ENCODE measurements at places on chromosomes 5 and 9.

DNA sequence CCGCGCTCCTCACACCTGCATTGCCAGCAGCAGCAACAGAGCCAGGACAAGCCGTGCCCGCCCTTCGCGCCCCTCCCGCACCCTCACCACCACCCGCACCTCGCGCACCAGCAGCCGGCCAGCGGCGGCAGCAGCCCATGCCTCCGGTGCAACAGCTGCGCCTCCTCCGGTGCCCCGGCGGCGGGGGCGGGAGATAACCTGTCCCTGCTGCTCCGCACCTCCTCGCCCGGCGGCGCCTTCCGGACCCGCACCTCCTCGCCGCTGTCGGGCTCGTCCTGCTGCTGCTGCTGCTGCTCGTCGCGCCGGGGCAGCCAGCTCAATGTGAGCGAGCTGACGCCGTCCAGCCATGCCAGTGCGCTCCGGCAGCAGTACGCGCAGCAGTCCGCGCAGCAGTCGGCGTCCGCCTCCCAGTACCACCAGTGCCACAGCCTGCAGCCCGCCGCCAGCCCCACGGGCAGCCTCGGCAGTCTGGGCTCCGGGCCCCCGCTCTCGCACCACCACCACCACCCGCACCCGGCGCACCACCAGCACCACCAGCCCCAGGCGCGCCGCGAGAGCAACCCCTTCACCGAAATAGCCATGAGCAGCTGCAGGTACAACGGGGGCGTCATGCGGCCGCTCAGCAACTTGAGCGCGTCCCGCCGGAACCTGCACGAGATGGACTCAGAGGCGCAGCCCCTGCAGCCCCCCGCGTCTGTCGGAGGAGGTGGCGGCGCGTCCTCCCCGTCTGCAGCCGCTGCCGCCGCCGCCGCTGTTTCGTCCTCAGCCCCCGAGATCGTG is 517 bp downstream of the KCNN2 start:
- DNase-seq = no peak

DNA sequence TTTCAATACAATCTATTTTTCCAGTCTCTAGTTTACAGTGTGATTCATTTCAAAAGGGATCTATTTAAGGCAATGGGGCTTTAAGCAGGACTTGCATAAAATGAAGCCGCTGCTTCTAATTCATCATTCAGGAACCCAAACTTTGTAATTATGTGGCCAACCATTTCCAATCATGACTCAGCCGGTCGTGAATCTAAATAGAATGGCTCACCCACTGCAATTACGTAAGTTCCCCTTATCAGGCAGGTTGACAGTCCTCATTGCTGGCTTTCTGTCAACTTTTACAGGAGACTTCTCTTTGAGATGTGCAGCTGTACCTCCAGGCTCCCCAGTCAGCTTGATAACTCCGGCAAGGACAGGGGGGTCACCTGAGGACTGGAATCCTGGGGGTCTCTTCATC is 152.8 kb upstream of the DAP start:
- peak; percentile 85 for DNase-seq

DNA sequence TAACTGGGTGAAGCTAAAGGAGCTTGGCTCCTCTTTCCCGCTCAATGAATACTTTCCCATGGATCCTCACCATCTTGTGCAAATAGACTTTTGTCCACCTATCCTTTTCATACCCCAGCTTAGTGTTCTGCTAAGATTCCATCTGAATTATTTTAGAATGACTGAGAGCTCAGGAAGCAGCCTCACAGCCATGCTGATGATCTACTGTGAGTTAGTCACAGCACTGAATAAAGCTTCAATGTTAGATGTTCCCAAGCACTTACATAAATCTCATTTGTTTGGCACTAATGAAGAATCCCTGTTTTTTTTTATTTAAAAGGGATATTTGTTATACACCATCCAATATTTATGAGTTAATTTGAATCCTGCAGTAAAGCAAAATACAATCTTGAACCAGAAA is 317.6 kb upstream of the TRPC7 start:
- no peak for DNase-seq

DNA sequence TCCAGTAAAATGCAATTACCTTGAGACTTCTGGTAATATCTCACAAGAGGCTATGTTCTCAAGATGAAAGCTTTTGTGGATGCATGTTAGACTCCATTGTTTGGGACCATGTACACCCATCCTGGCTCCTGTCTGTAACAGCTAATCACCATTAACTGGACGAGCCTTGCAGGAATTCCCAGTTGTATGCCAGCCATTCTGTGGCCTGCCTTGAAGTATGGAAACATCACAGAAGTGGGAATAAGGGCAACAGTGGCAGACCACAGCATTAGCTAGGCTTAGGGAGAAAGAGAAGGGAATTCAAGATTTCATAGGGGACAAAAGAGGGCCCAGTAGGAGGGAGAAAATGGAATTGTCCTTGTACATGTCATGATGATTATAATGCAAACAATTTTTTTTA is 79.0 kb downstream of the RORB start:
- no peak for DNase-seq

- no peak for DNase-seq
Observed at GRCh38 chr9:72485821-72486593, 35.4 kb upstream of the TMC1 start.

GRCh38 chr5:175700991-175701390 is 43.1 kb downstream of the HRH2 start:
- DNase-seq = no peak

Data from suppressor macrophage treated with lipopolysaccharide for 1 hour (primary cell).